Stimulated activated CD4-positive, alpha-beta T cell treated with anti-CD3 and anti-CD28 coated beads, Interleukin-1b, Interleukin-23, amount 100 ng/mL, for 24 hours (primary cell): ENCODE measurements at places on chromosomes 3 and 15.

- no peak for DNase-seq
Observed at GRCh38 chr15:38888701-38889221, 324.1 kb upstream of the RASGRP1 start.

DNA sequence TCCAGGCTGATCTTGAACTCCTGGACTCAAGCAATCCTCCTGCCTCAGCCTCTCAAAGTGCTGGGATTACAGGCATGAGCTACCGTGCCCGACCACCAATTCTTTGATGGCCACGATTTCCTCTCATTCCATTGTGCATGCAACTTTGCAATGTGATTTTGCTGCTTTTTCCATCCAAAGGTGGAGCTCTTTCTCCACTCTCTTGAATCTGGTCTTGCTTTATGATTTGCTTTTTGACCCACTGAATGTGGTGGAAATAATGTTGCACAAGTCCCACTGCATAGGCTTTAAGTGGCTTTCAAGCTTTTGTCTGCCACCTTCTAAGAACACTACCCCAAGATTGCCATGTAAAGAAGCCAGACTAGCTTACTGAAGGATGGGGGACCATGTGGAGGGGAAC is 10.6 kb downstream of the RPS27L start:
- DNase-seq = no peak

- no peak for DNase-seq
Observed at GRCh38 chr3:190886945-190887344, 24.5 kb upstream of the GMNC start.

DNA sequence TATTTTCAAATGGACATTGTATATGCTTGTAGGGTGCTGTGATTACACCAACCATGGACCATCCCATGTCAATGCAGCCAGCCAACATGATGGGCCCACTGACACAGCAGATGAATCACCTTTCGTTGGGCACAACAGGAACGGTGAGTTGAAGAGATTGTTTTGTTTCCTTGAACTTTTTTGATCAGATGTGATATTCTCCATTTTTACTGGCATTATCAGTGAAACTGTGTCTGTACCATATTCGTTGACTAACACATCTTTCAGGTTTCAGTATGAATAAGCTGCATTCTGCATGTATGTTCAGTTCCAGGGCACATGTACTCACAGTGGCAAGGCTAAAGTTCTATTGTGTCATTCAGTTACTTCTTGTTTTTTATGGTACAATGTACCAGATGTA is 655.2 kb downstream of the RBMS3 start:
- DNase-seq = no peak

DNA sequence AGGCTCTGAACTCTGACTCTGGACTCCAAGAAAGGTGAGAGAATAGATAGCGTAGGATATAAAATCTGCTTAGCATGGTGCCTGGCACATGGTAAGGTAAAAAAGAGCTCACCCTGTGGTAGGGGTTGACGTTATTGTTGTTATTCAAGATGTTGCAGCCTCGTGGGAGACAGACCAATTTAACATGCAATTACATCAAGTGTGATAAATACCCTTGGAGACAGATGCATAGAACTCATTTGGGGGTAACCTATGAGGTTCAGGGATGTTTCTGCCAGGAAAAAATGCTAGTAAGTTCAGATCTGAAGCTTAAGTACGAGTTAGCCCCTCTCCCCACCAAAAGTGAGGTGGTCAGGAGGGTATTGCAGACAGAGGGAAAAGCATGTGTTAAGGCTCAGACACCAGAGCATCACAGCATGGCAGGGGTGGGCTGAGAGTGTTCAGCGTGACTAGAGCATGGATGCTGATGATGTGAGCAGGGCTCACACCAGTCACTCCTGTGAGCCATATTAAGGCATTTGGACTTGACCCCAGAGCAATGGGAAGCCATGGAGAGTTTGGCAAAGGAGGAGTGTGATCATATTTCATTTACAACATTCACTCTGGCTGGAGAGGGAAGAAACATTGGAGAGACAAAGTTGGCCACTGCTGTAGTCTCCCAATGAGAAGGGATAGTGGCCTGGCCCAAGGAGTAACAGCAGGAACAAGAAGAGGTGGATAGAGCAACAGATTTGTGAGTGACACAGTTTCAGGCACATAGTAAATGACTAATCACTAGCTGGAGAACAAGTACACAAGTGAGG is 181.0 kb downstream of the UACA start:
- DNase-seq = no peak

DNA sequence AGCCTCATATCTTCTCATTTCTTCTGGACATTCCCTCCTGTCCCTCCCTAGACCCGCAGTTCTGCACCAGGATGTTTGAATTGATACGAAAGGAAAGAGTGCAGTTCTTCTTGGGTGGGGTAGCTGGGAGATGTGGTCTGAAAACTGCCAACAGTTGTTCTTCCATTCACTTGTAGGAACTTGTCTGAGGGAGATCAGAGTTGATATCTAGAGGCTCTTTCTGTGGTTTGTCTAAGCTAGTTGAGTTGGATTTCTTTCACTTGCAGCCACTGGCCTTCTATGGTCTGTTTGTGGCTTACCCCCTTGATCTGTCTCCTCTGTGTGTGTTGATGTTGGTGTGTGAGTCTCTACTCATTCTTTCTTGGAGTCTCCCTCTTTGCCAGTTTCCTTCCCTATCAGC is 42.5 kb upstream of the PIK3CB start:
- DNase-seq = no peak

DNA sequence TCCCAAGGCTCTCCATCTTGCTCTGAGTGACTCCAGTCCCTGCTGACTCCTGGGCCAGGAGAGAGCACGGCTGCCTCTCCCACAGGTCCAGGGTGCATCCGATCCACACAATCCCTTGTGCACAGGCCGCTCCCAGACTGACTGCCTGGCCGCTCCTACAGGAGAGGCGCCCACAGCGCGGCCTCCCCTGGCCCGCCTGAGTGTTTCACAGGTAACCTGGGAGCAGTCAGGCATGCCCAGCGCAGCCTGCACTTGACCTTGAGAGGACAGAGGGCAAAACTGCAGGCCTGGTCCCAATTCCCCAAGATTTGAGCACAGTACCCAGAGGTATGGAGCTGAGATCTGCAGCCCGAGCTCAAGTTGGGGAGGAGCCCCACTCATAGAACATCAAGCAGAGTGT is 490.2 kb downstream of the CNTN6 start:
- no peak for DNase-seq

GRCh38 chr3:115218859-115219258 is 71.8 kb upstream of the ZBTB20 start:
- DNase-seq = no peak

DNA sequence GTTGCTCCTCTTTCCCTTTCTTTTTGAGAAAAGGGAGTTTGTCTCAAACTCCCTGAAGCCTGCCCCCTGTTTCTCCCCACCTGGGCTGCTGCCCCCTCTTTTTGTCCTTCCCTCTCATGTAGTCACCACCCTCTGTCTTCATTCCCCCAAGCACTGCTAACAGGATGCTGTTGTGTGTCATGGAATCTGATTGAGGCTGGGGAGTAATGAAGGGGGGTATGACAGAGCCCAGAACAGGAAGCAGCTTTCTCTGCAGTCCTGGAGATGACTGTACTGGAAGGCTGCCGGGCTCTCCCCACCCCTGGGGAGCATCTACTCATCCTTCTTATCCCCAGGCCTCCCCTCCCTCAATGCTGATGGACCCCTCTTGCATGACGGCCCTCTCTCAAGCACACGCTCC is 181.6 kb downstream of the ABHD5 start:
- no peak for DNase-seq

- DNase-seq = no peak
Observed at GRCh38 chr15:67554580-67554979, 12.1 kb downstream of the MAP2K5 start.

DNA sequence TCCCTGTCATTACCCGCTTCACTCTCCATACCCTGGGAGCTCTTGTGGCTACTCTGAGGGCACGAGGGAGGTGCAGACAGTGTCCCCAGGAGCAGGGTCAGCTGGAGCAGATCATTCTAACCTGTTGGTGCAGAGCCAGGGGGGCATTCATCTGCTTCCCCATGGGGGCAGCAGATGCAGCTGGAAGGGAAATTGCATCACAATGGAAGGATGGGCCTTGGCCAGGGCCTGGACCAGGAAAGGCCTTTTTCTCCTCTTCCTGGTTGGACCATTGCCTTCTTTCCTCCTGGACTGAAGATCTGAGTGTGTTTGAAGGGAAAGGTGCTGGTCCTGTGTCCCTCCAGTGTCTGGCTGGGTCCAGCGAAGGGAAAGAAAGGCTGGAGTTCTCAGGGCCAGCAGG is 55.7 kb downstream of the EPHB1 start:
- no peak for DNase-seq

- no peak for DNase-seq
Observed at GRCh38 chr3:139617672-139618268, 60.0 kb downstream of the NMNAT3 start.

- DNase-seq = no peak
Observed at GRCh38 chr3:46213201-46213600, 5.1 kb upstream of the CCR1 start.

GRCh38 chr3:186997061-186997460 is 66.7 kb downstream of the ST6GAL1 start:
- no peak for DNase-seq

DNA sequence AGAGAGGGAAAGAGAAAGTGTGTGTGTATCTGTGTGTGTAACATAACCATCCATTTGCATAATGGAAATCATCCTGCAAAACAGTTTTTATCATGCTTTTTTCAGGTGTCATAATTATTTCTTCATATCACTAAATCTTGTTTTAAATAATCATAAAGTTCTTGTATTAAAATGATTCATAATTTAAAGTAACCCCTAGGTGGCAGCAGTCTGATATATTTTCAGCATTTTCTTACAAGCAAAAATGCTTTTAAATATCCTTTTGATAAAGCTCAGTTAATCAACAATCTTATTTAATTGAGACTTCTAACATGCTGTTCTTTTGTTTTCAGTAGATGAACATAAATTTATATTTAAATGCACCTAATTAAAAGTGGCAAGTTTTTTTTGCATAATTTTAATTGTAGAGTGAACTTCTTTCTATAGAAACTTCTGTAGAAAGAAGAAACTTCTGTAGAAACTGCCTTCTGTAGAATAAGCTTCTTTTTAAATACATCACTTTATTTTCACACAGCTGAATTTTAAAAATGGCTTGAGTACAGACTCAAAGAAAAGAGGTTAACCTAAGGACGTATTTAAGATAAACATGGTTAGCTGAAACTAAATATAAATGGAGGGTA is 72.5 kb downstream of the OPA1 start:
- no peak for DNase-seq

DNA sequence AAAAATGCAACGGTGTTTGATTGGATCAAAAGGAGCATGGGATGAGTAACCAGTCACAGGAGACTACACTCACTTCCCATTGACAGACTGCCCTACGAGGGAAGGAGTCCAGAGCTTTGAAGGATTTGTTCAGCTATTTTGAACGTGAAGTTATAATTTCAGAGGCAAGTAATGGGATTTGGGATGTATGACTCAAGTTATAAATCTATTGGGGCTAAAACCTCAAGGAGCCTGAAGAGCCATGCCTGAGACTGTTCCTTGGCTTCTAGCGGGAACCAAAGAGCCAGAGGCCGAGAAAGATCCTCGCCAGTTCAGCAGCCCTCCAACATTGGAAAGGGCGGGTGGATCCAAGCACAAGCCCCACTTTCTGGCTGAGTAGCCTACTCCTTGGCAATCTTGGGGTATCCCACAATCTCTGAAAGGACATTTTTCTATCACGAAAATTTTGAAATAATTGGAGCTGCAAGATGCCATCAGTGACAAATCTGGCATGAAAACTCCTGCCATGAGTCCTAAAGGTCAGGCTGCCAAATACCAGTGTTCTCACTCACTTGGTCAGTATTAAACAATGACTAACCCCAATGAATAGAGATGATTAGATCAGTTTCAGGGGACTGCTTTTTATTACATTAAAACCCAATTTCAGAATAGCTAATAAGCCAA is 48.6 kb upstream of the SLCO2A1 start:
- DNase-seq = no peak

- no peak for DNase-seq
Observed at GRCh38 chr3:69560818-69561217, 174.9 kb upstream of the FRMD4B start.

DNA sequence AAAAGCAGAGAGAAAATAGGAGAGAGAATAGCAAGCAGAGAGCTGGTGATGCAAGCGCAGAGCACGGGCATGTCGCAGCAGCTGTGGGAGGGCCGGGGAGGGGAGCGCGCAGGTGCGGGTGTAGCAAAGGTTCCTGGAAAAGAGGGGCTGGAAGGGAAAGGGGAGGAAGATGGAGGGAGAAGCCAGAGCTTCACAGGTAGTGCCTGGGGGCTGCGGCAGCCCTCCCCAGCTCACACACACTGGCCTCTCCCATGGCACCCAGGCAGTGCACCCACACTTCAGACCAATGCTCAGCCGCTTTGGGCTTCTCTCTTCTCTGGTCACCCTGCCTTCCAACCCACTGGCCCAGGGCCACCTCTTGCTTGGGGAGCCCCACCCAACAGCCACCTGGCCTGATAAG is 72.1 kb downstream of the ADAMTS7 start:
- DNase-seq = no peak

DNA sequence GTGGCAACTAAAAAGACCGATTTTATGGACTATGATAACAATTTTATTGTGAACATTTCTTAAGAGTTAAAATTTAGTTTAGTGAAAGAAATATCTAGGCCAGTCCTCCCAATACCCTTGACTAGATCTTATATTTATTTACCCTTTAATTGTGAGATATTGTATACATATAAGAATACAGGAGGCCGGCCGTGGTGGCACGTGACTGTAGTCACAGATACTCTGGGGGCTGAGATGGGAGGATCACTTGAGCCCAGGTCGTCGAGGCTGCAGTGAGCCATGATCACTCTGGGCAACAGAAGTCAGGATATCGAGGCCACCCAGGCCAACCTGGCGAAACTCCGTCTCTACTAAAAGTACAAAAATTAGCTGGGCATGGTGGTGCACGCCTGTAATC is 756 bp upstream of the RMDN3 start:
- no peak for DNase-seq

- no peak for DNase-seq
Observed at GRCh38 chr3:154972951-154973350, 107.2 kb upstream of the MME start.

- DNase-seq = no peak
Observed at GRCh38 chr15:75763137-75763611, 50.5 kb upstream of the CSPG4 start.

DNA sequence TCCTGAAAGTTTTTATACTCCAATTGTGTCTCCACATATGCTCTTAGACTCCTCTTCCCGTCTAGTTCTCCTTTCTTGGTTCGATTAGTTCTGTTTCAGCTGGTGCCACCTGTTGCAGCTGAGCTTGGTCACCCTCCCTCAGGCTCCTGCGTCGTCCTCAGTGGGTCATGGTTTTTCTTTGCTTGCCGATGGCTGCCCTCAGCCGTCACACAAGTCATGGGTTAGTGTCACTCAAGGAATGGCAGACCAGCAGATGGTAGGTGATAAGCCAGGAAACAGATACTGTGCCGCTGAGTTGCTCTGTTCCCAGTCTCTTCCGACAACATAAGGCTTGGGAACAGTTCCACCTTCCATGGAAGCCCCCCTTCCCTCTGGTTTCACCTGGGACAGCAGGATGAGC is 109.9 kb downstream of the IGF1R start:
- DNase-seq = no peak

- no peak for DNase-seq
Observed at GRCh38 chr3:175207361-175207760, 348.2 kb downstream of the NAALADL2 start.
